ENCODE measurements at places on chromosomes 12 and 14. TPM values are rescaled to one million over a fixed set of nuclear protein-coding genes. Genes with fewer than 3 reads are reported as not detected.

RDH12 gene
- 1.3 TPM for total RNA-seq

- no peaks in the 10 kb centered on the region for H3K27me3 ChIP-seq
- no peak overlapping the region for H3K4me3 ChIP-seq
Observed at GRCh38 chr12:112838731-112839130, 47.2 kb downstream of the RPH3A start.

DNA sequence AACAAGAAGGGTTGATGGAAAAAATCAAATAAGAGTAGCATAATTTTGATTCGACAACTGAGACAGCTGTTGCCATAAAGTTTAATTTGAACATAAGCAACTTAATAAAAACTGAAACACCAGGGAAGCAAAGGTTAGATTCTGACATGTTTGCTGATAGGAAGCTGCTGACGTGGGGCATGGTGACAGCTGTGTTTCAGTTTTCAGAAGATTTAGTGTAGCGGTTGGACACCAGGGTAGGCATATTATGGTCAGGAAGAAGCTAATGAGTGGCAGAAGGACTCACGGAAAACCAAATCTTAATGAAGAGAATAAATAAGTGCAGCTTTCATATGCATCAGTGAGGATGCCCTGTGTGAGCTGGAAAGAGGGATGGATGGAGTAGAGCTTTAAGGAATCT is 336.7 kb upstream of the RPL10L start:
- no peak for DNase-seq
- no peak overlapping the region for H3K27ac ChIP-seq

DNA sequence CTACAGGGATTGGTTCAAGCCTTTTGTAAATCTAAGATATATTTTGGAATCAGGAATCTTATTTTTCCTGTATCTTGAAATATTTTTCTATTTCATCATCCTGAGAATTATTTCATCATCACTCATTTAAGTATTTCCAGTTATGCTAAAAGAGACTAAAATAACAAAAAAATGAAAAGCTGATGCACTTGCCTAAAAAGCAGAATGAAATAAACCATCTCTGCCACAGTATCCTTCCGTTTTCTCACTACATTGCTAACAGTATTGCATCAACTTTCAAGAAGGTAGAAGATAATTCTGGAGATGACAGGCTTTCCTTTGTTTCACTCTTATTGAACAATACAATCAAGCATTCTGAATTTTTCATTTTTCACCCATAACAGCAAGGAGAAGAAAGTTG is 31.1 kb upstream of the EIF5 start:
- no peak for DNase-seq
- no peak overlapping the region for H3K4me3 ChIP-seq
- no peaks in the 10 kb centered on the region for H3K4me1 ChIP-seq
- H3K27me3 ChIP-seq, result no peaks in the 10 kb centered on the region
- H3K27ac ChIP-seq, result no peak overlapping the region

TCL1A gene
- total RNA-seq, result not detected

GRCh38 chr14:80956922-80957321 is 1.5 kb downstream of the TSHR start:
- no peak overlapping the region for H3K4me3 ChIP-seq
- H3K27me3 ChIP-seq, result peaks cover 41% of the 10 kb centered on the region
- no peak for DNase-seq
- H3K36me3 ChIP-seq, result no peaks in the 10 kb centered on the region

NOS1 gene
- 0.11 TPM for total RNA-seq

IL23A gene
- 0.31 TPM for total RNA-seq

DNA sequence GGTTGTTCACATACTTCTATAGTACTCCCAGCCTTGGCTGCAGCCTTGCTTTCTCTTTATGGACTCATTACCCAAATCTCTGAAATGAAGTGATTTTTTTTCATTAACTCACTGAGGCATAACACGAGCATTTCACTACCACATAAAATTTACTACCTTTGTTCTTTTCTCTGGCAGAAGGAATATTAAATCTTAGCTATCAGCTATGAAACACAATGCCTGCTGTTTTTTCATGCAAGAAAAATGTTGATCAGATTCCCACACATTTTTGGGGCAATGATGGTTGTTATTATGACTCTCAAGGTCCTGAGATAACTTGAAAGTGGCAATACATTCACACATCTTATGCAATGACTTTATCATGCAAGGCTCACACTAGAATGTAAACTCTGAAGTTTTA is 225.3 kb upstream of the ATP2B1 start:
- H3K27ac ChIP-seq, result no peak overlapping the region
- H3K4me1 ChIP-seq, result peaks cover 11% of the 10 kb centered on the region
- no peaks in the 10 kb centered on the region for H3K36me3 ChIP-seq
- no peak overlapping the region for H3K4me3 ChIP-seq
- H3K27me3 ChIP-seq, result no peaks in the 10 kb centered on the region
- DNase-seq, result no peak

- peaks cover 52% of the 10 kb centered on the region for H3K4me1 ChIP-seq
- H3K27me3 ChIP-seq, result no peaks in the 10 kb centered on the region
- H3K4me3 ChIP-seq, result no peak overlapping the region
- H3K27ac ChIP-seq, result peak overlapping the region; percentile 20
- peak; percentile 70 for DNase-seq
Observed at GRCh38 chr14:100677554-100678468, 48.9 kb upstream of the DLK1 start.

DNA sequence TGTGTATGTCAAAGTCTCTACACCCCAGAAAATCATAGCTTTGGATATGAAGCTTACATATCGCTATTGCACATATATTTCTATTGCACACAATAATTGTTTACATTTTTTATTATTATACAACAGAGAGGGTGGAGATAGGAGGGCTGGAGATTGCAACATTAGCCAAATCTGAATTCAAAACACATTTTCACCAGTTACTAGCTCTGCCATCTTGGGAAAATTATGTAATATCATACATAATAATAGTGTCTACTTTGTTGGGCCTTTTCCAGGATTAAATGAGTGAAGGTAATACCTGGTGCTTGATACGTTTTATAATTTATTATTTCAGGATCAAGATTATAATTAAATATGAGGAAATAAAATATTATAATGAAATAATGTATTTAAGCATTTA is 507.4 kb upstream of the TBX3 start:
- H3K27me3 ChIP-seq, result no peaks in the 10 kb centered on the region
- no peaks in the 10 kb centered on the region for H3K36me3 ChIP-seq
- H3K4me3 ChIP-seq, result no peak overlapping the region
- H3K27ac ChIP-seq, result no peak overlapping the region
- DNase-seq, result no peak

GRCh38 chr12:85949253-85949652 is 75.2 kb downstream of the NTS start:
- H3K4me1 ChIP-seq, result peaks cover 8% of the 10 kb centered on the region
- DNase-seq, result peak; percentile 4
- H3K27me3 ChIP-seq, result no peaks in the 10 kb centered on the region

JPH4 gene
- 3.2 TPM for total RNA-seq

DNA sequence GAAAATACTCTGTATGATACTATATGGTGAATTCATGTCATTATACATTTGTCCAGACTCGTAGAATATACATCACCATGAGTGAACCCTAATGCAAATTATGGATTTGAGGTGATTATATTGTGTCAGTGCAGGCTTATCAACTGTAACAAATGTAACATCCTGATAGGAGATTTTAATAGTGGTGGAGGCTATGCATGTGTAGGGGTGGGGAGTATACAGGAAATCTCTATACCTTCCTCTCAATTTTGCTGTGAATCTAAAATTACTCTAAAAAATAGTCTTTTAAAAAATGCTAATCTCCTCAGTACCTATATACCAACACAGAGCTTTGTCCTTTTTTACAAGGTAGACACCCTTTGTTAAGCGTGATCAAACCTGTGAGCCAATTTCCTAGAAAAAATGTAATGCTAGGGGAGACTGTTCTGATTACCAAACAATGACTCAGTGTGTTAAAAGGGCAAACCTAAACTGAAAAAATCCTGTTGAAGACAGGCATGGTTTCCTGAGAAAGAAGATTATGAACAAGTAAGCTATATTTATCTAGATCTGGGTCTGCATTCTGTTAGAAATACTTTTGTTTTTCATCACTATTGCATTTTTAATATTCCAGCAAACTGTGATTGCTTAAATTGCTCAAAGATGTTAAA is 170.9 kb downstream of the DUSP6 start:
- H3K27me3 ChIP-seq, result no peaks in the 10 kb centered on the region
- H3K36me3 ChIP-seq, result no peaks in the 10 kb centered on the region
- H3K4me3 ChIP-seq, result no peak overlapping the region
- no peak overlapping the region for H3K27ac ChIP-seq

SERPINA3 gene
- not detected for total RNA-seq

- no peaks in the 10 kb centered on the region for H3K27me3 ChIP-seq
- H3K4me3 ChIP-seq, result no peak overlapping the region
- H3K36me3 ChIP-seq, result no peaks in the 10 kb centered on the region
- H3K4me1 ChIP-seq, result peaks cover 91% of the 10 kb centered on the region
- no peak overlapping the region for H3K27ac ChIP-seq
Observed at GRCh38 chr12:57838594-57839302, 7.8 kb downstream of the CTDSP2 start.

FAM90A1 gene
- total RNA-seq, result not detected

HVCN1 gene
- total RNA-seq, result 12.0 TPM

DNA sequence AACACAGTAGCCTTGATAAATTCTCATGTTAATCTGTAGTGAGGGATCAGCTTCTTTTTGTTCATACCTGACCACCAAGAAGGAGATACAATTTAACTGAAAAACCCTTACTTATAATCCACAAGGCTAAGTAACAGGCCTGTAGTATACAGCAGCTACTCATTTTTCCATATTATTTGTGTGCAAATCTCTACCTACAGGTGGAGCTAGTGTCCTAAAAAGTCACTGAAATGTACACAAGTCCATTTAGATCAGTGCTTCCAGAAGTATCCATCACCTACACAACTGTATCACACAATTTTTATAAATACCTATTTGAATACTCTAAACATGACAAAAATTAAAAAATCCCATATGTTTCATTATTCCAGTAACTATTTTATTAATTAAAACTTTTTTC is 173.2 kb downstream of the SLC35F4 start:
- peaks cover 18% of the 10 kb centered on the region for H3K4me1 ChIP-seq
- H3K27ac ChIP-seq, result no peak overlapping the region
- H3K36me3 ChIP-seq, result no peaks in the 10 kb centered on the region
- H3K27me3 ChIP-seq, result no peaks in the 10 kb centered on the region
- DNase-seq, result peak; percentile 13

DNA sequence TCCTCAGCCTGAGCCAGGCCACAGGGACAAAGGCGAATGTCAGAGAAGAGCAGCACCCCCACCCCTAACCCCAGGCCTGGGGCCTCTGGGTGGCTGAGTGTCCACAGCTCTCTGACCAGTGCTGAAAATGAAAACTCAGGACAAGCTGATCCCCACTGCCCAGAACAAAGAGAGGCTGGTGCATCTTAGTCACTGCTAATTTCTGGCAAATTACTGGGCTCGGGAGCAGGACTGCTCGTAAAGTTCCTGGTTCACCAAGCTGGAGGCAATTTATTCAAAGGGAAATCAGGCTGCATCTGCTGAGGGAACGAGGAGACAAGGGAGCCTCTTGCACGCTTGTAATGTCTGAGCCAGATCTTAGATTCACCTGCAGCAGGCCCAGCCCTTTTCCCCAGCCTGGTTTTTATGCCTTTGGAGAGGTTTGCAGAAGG is 43.2 kb downstream of the CALM1 start:
- H3K27me3 ChIP-seq, result no peaks in the 10 kb centered on the region
- H3K4me1 ChIP-seq, result peaks cover 9% of the 10 kb centered on the region
- H3K4me3 ChIP-seq, result no peak overlapping the region
- peak; percentile 34 for DNase-seq
- peak overlapping the region; percentile 60 for H3K27ac ChIP-seq

- H3K4me1 ChIP-seq, result peaks cover 54% of the 10 kb centered on the region
- no peak for DNase-seq
- no peaks in the 10 kb centered on the region for H3K36me3 ChIP-seq
- H3K4me3 ChIP-seq, result no peak overlapping the region
Observed at GRCh38 chr14:20583142-20583541, 4.7 kb downstream of the RNASE11 start.

TBC1D30 gene
- 9.7 TPM for total RNA-seq

DNA sequence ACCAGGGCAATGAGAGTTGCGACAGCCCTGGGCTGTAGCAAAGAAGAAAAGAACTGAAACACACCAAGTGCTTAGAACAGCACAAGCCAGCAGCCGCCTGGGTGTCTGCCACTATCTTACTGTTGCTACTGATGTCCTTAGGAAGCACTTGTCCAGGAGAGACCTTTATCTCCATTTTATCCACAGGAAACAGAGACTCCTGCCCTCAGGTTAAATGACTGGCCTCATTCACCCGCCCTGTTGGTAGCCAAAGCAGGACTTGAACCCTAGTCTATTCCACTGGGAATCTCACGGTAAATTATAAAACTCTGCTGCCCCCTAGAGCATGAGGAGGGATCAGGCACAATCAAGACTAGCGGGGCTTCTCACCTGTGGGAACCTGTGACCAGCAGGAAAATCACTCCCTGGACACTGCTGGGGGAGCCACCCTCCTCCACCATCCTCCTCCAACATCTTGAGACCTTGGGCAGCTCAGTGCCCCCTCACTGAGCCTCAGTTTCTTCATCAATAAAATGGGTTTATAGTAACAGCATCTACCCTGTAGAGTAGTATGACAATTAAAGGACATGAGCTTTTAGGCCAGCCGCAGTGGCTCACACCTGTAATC is 20.5 kb upstream of the TESC start:
- peaks cover 16% of the 10 kb centered on the region for H3K4me1 ChIP-seq
- peak overlapping the region; percentile 64 for H3K27ac ChIP-seq
- H3K4me3 ChIP-seq, result no peak overlapping the region
- no peaks in the 10 kb centered on the region for H3K27me3 ChIP-seq
- peak; percentile 73 for DNase-seq

Data from neural progenitor cell (in vitro differentiated cells).